Skin of body (tissue), 3 donors: ENCODE measurements at places on chromosomes 5 and 9. TPM values are rescaled to one million over a fixed set of nuclear protein-coding genes. Genes with fewer than 3 reads are reported as not detected.

GRCh38 chr5:4868140-4868735 is 271.9 kb upstream of the ADAMTS16 start:
- no peak for DNase-seq

DNA sequence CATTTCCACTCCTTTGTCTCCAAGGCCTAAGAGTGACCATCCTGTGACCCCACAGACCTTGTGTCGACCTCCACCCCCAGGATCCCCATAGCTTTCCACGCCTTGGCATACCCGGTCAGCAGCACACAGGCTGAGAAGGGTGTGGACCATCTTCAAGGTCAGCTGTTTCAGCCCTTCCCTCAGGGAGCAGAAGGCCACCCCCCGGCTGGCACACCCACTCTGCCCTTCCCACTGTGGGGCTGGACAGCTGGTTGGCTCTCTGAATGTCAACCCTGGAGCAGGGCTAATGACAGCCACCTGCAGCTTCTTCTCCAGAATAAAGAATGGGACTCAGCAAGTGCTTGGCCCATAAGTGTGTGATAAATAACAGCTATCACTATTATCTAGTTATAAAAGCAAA is 93.1 kb downstream of the OLFM1 start:
- DNase-seq = no peak

DNA sequence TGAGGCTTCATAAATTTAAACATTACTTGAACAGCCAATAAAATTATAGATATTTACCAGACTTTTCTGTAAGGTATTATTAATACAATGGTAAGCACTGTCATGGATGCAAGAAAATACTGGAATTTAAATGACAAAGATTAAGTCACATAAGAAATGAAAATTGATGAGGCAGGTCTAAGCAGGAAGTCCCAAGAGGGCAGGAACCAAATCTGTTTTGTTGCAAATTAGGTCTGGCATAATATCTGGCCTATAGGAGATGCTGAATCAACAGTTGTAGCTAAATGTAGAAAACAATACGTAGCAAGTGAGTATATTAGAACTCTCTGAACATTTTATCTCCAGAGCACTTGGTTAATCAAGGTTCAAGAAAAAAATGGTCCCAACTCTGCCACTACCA is 142.5 kb downstream of the EBF1 start:
- no peak for DNase-seq

DNA sequence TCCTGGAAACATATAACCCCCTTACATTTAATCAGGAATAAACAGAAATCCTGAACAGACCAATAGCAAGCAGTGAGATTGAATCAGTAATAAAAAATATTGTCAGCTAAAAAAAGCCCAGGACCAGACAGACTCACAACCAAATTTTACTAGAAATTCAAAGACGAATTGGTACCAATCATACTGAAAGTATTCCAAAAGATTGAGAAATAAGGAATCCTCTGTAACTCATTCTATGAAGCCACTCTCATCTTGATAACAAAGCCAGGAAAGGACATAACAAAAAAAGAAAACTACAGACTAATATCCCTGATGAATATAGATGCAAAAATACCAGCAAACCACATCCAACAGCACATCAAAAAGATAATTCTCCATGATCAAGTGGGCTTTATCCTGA is 714.0 kb downstream of the SEMA5A start:
- no peak for DNase-seq

CKMT2 gene
- 20.3 TPM for total RNA-seq

GRCh38 chr9:33817327-33818166 is 587 bp downstream of the UBE2R2 start:
- DNase-seq = peak; percentile 51

GRCh38 chr5:147406636-147407035 is 103.2 kb downstream of the DPYSL3 start:
- DNase-seq = no peak

CYLC2 gene
- total RNA-seq = not detected

GRCh38 chr9:127075624-127076372 is 46.6 kb downstream of the ANGPTL2 start:
- peak; percentile 28 for DNase-seq

PCDHGA11 gene
- total RNA-seq = 6.1 TPM

GRCh38 chr5:15515229-15515628 is 15.2 kb downstream of the FBXL7 start:
- DNase-seq = no peak

GRCh38 chr9:71962328-71962727 is 50.9 kb downstream of the C9orf85 start:
- DNase-seq = no peak

DNA sequence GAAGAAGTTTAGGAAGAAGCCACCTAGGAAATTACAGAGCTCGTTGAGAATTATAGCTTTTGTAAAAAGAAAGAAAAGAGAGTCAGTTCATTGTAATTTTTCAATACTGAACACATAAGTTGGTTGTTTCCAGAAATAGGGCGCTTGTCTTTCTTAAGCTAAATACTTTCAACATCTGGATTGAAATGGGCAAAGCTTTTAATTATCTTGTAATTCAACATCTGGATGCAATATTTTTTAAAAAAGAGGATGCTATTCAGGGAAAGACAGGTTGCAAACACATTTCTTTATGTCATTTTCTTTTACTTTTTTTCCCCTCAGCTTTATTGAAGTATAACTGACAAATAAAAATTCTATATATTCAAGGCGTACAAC is 100.7 kb upstream of the TRPC7 start:
- peak; percentile 76 for DNase-seq

AGPAT2 gene
- total RNA-seq = 45.4 TPM

DNA sequence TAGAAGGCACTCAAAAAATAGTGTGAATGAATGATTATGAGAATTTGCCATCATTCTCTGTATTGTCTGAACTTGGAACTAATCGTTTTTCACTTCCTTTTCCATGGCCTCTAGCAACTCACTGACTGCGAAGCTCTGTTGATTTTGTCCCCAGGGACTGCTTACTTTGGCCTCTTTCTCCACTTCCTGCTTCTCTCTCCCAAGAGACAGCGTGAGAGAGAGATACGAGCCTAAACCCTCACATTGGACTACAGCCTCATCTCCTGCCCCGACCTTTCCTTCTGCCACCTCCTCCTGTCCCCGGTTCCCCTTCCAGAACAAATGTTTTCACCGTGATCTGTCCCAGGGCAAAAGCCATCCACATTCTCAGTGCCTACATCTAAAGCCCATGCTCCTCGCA is 300.8 kb upstream of the PANK3 start:
- peak; percentile 25 for DNase-seq

NSMF gene
- total RNA-seq = 11.6 TPM

CARTPT gene
- not detected for total RNA-seq

DNA sequence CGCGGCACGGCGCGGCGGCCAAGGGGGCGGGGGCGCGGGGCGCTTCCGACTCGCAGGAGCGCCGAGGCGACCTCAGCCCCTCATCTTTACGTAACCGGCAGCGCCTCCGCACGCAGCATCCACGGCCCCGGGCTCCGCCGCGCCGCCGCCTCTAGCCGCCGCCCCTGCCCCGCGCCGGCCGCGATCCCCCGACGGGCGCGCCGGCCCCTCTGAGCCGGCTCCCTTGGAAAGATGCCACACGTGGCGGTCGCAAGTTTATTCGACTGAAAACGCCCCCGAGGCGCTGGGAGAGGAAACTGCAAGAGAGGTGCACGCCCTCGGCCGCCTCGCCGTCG is 1.0 kb downstream of the KLF9 start:
- DNase-seq = no peak

GRCh38 chr5:169395136-169395535 is 94.2 kb upstream of the SLIT3 start:
- no peak for DNase-seq

PSD2 gene
- 0.20 TPM for total RNA-seq

- DNase-seq = no peak
Measured at GRCh38 chr5:173932695-173933139, 44.6 kb downstream of the CPEB4 start.

ENG gene
- total RNA-seq = 9.1 TPM

GRCh38 chr9:90783964-90784363 is 17.7 kb upstream of the SYK start:
- DNase-seq = no peak

DNA sequence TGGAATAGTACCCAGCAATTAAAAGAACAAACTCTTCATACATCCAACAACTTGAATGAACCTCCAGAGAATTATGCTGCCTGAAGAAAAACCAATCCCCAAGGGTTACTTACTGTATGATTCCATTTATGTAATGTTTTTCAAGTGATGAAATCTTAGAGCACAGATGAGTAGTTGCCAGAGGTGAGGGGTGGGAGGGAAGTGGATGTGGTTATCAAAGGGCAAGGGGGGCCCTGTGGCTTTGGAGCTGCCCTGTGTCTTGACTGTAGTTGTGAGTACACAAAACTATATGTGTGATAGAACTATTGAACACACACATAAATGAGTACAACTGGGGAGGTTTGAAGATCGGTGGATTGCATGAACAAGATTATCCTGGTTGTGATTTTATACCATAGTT is 115.8 kb upstream of the SLC25A48 start:
- DNase-seq = no peak

HTR4 gene
- not detected for total RNA-seq
